ENCODE measurements at places on chromosomes 7 and 10.

DNA sequence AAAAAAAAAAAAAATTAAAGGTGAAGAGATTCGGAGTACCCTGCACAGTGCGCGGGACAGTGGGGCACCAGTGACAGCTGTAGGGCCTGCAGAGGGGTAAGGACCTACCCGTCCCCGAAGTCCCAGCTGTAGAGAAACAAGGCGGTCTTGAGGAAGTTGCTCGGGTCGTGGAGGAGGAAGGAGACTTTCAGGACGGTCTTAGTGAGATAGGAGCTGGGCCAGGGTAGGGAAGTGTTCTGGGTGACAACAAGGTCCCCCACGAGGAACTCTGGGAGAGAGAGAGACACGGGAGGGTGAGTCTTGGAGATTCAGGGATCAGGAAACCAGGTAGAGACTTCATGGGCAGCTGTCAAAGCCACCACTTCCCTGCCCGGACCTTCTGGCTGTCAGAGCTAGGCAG, 9.7 kb downstream of the TMEM130 start:
- DNase-seq = no peak

DNA sequence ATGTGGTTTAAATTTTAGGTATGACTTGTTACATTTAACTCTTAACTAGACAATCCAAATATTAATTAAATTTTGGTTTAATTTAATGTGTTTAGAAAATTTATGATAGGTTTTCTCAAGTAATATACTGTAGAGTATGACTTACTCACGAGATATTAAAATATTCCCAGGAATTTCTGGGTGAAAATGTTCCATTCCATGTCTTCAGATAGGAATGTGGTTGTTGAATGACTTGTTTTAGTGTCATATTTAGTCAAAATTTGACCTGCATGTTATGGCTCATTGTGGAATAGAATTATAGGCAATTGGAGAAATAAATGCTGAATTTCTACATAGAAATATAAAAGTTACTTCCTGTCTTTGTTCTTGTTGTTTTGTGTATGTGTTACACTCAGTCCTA, 46.7 kb downstream of the SHOC2 start:
- DNase-seq = no peak

- no peak for DNase-seq
Observed at GRCh38 chr10:49356944-49357343, 38.9 kb downstream of the DRGX start.

DNA sequence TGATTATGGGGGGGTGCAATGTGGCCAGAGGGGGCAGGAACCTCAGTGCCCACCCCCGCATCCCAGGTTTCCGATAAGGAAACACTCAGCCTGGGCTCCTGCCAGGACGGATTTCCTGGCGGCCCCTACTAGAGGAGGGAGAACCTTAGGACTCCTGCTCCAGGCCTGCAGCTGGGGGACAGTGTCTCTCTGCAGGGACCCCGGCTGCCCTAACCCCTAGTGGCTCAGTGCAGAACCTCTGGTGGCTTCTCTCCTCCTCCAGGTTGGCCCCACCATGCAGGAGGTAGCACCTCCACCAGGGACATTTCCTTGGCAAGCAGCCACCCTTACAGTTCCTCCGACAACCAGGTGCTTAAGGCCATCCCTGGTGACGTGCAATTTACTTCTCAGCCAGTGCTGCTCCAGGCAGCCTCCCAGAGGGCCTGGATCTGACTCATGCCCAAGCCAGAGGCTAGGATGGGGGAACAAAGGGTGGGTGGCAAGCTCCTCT, 31.9 kb downstream of the SH2B2 start:
- DNase-seq = no peak

DNA sequence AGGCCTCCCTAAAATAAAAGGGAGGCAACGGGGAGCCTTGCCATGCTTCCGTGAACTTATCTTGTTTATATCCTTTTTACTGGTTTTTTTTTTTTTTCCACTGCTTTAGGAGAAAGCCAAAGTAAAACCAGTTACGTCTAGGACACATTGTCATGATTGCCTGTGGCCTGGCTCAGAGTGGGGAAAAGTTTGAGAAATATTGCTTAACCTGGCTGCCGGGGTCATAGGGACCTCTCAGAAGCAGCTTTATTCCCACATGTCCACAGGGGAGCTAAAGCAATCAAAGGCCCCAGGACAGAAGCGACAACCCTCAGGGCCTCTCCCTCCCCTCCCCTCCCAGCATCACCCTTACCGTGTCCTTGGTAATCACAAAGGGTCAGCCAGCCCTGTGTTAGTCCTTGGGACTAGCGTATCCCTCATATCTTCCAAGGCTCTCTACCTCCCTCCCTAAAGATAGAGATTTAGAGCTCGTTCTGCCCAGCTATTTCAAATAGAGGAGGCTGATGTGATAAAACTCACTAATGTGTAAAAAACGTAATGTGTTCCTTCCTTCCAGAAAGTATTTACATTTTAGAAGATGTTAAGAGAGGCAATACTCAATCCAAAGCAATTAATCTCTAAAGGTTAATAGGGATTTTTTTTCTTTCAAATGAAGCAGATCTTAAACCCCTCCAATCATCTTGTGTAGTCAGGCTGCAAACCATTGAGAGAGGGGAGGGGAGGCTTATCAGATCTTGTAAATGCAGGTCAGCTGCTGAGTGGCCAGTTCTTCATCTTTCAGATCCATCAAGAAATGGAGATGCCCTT, 64.8 kb upstream of the PRKAR2B start:
- no peak for DNase-seq

DNA sequence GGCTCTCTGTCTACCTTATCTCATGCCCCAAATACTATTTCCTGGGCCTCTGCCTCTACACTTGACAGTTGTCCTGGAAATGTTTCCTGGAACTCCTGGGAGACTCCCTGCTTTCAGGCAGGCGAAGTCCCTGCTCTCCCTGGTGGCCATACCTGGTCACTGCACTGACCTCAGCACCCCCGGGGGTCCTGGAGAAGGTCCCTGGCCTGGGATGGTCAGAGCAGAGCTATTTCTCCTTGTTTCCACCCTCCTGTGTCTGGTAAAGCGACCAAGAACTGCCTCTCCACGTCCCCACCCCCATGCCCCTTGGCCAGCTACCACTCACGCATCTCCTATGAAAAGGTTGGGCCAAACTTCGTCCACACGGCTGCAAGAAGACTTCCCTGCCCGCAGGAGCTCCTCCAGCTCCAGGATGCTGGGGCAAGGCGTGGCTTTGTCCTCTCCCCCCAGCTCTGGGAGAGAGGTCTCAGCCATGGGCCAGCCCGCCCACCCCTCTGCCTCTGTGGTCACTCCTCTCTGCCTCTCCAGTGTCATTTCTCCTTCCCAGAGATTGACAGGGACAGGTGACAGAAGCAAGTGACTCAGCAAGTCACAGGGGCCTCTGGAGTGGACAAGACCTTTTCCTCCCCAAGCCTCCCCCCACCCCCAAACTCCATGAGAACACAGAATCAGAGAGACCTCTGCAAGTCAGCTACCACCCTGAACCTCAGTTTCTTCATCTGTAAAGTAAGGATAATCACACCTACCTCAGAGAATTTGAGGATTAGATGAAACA, 2.6 kb upstream of the SAMD8 start:
- no peak for DNase-seq

GRCh38 chr7:121544726-121545125, 148.6 kb upstream of the FAM3C start:
- no peak for DNase-seq

DNA sequence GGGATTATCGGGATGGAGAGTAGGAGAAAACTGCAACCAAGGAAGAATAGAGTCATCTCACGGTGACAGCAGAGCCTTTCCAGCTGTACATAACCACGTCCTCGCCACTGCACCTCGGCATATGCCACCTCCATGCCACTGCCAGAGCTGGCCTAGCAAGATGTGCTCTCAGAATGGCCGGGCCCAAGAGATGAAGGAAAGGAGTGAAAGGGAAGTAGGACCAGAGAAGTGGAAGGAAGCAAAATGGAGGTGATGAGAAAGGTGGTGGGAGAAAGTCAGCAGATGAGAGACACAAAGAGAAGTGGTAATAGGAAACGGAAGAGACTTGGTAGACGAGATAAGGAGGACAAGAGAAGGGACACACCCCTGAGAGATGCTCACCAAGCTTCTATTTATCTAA, 8.0 kb upstream of the CALU start:
- DNase-seq = no peak

DNA sequence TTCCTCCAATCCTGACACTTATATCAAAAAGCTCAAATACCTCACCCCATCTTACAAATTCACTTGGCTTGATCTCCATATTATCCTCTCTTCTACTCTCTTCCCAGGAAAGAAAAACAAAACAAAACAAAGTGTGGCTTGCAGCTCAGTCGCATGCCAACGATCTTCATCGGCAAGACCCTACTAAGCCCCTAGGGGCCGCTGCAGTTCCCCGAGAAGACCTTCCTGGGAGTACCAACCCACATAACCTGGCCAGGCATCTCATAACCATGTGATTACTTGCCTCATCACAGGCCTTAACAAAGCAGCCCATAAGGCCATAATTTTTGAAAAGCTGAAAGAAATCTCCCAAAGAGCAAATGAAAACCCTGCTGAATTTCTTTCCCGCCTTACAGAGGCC, 103.7 kb downstream of the ZNF92 start:
- DNase-seq = no peak

Data from activated CD8-positive, alpha-beta memory T cell treated with anti-CD3 and anti-CD28 coated beads for 48 hours (primary cell).